A549 treated with Hydrocortisone at 1 μM for 4 hours (cell line): ENCODE measurements at places on chromosomes 12 and 14. TPM values are rescaled to one million over a fixed set of nuclear protein-coding genes. Genes with fewer than 3 reads are reported as not detected.

OAS2 gene
- 0.11 to 0.22 TPM (median 0.15 TPM) in 5 replicates for total RNA-seq

PPHLN1 gene
- 48.2 to 75.9 TPM (median 56.9 TPM) in 5 replicates for total RNA-seq

AQP2 gene
- total RNA-seq: not detected in 5 replicates

TAPBPL gene
- total RNA-seq: 3.3 to 4.0 TPM (median 3.6 TPM) in 5 replicates

GARIN6 gene
- not detected in 5 replicates for total RNA-seq

CYP27B1 gene
- total RNA-seq: 2.0 to 3.3 TPM (median 2.2 TPM) in 5 replicates

LYZ gene
- 0.05 to 0.37 TPM in 2 of 5 replicates, not detected in the others for total RNA-seq

EFS gene
- total RNA-seq: not detected in 5 replicates

KRT78 gene
- total RNA-seq: 0.07 to 0.45 TPM (median 0.25 TPM) in 4 of 5 replicates, not detected in the other

STXBP6 gene
- 1.9 to 2.6 TPM (median 2.0 TPM) in 5 replicates for total RNA-seq

DHRS2 gene
- total RNA-seq: 5.5 to 7.8 TPM (median 6.3 TPM) in 5 replicates

FAM186B gene
- 0.05 to 0.16 TPM (median 0.13 TPM) in 5 replicates for total RNA-seq

ACSS3 gene
- total RNA-seq: 0.08 TPM in 1 of 5 replicates, not detected in the others

BCL11B gene
- total RNA-seq: 0.24 to 0.46 TPM (median 0.33 TPM) in 5 replicates

PIANP gene
- 0.76 to 1.1 TPM (median 0.84 TPM) in 5 replicates for total RNA-seq

MED13L gene
- total RNA-seq: 21.1 to 40.5 TPM (median 27.4 TPM) in 5 replicates

CLEC4D gene
- not detected in 5 replicates for total RNA-seq

ZFC3H1 gene
- total RNA-seq: 10.5 to 15.4 TPM (median 15.0 TPM) in 5 replicates

TMEM132C gene
- not detected in 5 replicates for total RNA-seq

RNF212B gene
- not detected in 5 replicates for total RNA-seq

PEBP1 gene
- total RNA-seq: 245 to 292 TPM (median 280 TPM) in 5 replicates

TGM1 gene
- total RNA-seq: 0.99 to 1.6 TPM (median 1.5 TPM) in 5 replicates

TC2N gene
- 0.49 to 1.0 TPM (median 0.82 TPM) in 5 replicates for total RNA-seq

KRT80 gene
- 39.0 to 49.0 TPM (median 41.2 TPM) in 5 replicates for total RNA-seq

TAS2R50 gene
- not detected in 5 replicates for total RNA-seq

OVCH1 gene
- total RNA-seq: not detected in 5 replicates

EPS8 gene
- 40.8 to 55.7 TPM (median 47.9 TPM) in 5 replicates for total RNA-seq

KRT71 gene
- 0.05 TPM in 1 of 5 replicates, not detected in the others for total RNA-seq

MUCL1 gene
- not detected in 5 replicates for total RNA-seq

GNPNAT1 gene
- 44.7 to 52.9 TPM (median 49.0 TPM) in 5 replicates for total RNA-seq

PLEK2 gene
- total RNA-seq: 16.6 to 20.6 TPM (median 19.6 TPM) in 5 replicates

FGF6 gene
- not detected in 5 replicates for total RNA-seq

LRRC10 gene
- total RNA-seq: not detected in 5 replicates

AICDA gene
- 0.13 to 0.28 TPM (median 0.24 TPM) in 5 replicates for total RNA-seq

ZDHHC22 gene
- 0.18 to 0.37 TPM (median 0.23 TPM) in 5 replicates for total RNA-seq

ATP2B1 gene
- total RNA-seq: 49.4 to 64.3 TPM (median 51.4 TPM) in 5 replicates

FAM181A gene
- not detected in 5 replicates for total RNA-seq

RNU6-7 gene
- not detected in 5 replicates for total RNA-seq

FBLN5 gene
- 4.7 to 6.2 TPM (median 5.0 TPM) in 5 replicates for total RNA-seq

AKAP3 gene
- total RNA-seq: 0.07 to 0.28 TPM (median 0.13 TPM) in 5 replicates

RNASE1 gene
- 0.12 to 0.31 TPM (median 0.15 TPM) in 5 replicates for total RNA-seq

PRH2 gene
- total RNA-seq: 0.29 to 0.47 TPM in 2 of 5 replicates, not detected in the others
